ENCODE measurements at places on chromosomes 1 and 21. TPM values are rescaled to one million over a fixed set of nuclear protein-coding genes. Genes with fewer than 3 reads are reported as not detected.

DNA sequence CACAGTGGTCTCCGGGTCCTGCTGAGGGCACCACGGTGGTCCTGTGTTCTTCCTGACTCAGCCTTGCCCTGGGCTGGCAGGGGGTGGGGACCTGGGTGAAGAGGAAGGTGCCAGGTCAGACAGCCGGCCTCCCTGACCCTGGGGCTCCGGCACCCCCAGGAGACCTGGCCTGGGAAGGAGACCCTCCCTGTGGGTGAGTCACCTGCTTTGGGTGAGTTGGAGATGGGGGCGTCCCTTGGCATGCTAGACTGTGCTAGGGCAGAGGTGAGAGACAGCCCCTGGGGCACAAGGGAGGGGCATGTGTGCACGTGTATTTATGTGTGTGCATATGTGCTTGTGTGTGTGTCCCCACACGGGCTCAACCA is 23.4 kb downstream of the SPSB1 start:
- H3K27me3 ChIP-seq, result no peaks in the 10 kb centered on the region
- no peaks in the 10 kb centered on the region for H3K36me3 ChIP-seq
- no peak for DNase-seq
- no peak overlapping the region for H3K27ac ChIP-seq
- H3K4me1 ChIP-seq, result no peaks in the 10 kb centered on the region

DNA sequence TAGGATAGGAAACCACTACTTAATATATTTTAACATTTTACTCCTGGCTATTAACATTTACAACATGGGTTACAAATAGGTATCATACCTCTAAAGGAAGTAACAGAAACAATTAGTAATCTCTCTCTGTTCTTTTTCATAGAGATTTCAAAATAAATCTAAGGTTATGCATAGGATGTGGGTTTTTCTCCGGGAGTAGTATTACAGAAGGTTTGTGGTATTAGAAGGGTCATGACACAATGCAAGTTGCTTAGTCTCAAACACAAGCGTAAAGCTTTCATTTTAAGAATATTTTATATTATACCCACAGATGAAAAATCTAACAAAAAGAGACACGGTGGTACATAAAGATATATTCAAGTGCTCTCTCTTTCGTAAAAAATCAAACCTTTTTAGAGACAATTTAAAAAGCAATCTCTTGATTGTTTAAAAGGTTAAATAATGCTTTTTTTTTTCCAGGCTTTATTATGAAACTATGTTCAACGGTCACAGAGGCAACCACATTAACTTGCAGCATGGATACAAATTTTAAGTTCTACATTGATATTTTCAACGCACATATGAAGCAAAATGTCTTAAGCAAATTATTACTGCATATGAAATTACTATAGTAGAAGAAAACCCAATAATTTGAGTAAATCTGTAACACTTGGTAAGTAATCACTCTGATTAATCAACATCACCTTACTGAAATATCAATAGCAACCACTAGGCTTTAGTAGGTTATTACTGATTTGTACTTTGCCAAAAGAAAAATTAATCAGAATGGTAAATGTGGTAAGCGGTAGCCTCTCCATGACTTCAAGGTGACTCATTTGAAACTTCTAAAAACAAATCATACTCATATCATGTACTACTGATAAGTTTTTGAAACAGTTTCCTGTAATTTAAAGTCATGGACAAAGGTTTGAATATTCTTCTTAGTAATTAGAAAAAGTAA is 97.4 kb upstream of the GFI1 start:
- no peak overlapping the region for H3K4me3 ChIP-seq
- no peaks in the 10 kb centered on the region for H3K4me1 ChIP-seq
- no peak overlapping the region for H3K27ac ChIP-seq
- H3K36me3 ChIP-seq, result no peaks in the 10 kb centered on the region

GRCh38 chr1:43887748-43888147 is 45.9 kb upstream of the ARTN start:
- no peak overlapping the region for H3K4me3 ChIP-seq
- no peak for DNase-seq
- H3K27me3 ChIP-seq, result no peaks in the 10 kb centered on the region
- no peaks in the 10 kb centered on the region for H3K4me1 ChIP-seq
- H3K36me3 ChIP-seq, result no peaks in the 10 kb centered on the region

DNA sequence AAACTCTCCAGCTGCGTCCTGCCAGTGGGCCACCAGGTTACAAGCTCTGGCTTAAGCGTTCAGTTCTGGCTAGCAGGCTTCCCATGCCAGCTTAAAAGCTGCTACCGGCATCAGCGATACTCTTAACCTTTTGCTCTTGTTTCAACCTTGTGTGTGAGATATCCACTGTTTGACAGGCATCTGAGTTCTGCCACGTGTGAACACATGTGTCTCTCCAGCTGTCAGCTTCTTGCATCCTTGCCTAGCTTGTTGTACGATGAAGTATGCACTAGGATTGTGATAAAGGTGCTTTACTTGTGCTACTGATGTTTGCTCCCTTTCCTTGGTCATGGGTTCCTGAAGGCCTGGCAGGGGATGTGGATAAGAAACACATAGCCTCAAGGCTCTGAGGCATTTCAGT is 201.6 kb downstream of the PRDM2 start:
- no peaks in the 10 kb centered on the region for H3K36me3 ChIP-seq
- H3K4me3 ChIP-seq, result no peak overlapping the region
- no peaks in the 10 kb centered on the region for H3K4me1 ChIP-seq
- H3K27me3 ChIP-seq, result no peaks in the 10 kb centered on the region

DNA sequence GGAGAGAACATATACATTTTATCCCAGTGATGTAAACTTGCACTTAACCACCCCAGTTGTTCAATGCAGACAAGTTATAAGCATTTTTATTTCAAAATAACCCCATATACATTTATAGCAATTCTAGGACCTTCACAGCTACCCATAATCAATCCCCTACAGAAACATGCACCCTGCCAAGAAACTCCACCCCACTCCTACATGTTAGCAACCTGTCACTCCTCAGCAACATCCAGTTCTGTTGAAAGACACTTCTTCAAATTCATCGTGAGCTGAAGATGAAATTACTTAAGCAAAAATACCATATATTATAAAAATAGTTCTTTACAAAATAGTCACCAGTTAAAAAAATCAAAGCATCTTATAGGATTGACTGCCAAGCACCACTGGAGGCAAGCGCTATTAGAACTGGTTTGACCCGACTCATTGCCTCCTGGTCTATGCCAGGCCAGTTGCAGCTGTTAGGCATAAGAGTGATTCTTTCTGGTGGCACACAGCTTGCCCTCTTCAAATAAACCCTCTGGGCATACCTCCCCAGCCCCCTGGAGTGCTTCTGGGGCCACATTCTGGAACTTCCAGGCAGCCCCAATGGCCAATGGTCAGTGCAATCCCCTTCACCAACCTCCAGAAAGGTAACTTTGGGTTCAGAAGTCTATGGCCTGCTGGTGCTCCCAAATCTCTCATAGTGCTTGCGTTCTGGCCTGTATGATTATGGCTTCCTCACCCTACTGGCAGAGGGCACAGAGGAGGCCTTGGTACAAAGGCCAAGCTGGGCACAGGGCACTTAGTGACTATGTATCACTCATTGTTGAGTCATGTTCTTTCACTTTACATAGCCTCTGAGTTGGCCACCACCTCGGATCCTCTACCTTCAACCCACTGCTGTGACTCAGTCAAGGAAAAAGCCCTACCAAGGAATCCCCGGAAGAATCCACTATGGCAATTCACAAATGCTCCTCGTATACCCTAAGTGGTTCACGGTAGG is 72.2 kb upstream of the RALGPS2 start:
- H3K27me3 ChIP-seq, result no peaks in the 10 kb centered on the region
- no peak overlapping the region for H3K4me3 ChIP-seq
- H3K36me3 ChIP-seq, result no peaks in the 10 kb centered on the region
- no peak for DNase-seq
- H3K4me1 ChIP-seq, result no peaks in the 10 kb centered on the region
- no peak overlapping the region for H3K27ac ChIP-seq

GRCh38 chr1:221174330-221174993 is 295.2 kb downstream of the HLX start:
- H3K36me3 ChIP-seq, result no peaks in the 10 kb centered on the region
- no peak overlapping the region for H3K4me3 ChIP-seq
- DNase-seq, result no peak
- H3K27ac ChIP-seq, result no peak overlapping the region
- H3K4me1 ChIP-seq, result no peaks in the 10 kb centered on the region

DNA sequence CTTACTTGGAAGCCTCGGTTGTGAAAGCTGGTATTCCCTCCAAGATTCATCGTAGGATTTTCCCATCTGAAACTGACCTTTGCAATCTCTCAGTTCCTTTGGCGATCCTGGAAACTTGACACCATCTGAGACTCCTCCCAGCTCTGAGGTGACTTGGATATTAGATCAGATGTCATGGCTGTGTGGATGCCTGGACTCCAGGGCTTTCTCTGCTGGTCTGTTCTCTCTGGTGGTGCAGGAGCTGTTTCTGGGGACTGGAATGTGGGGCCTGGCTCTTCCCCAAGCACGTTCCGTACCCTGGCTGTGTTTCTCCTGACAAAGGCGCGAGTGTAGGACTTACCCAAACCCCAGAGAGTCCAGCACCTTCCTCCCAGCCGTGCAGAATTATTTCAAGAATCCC is 252.2 kb downstream of the RPS6KC1 start:
- no peaks in the 10 kb centered on the region for H3K36me3 ChIP-seq
- no peaks in the 10 kb centered on the region for H3K27me3 ChIP-seq
- DNase-seq, result no peak

DNA sequence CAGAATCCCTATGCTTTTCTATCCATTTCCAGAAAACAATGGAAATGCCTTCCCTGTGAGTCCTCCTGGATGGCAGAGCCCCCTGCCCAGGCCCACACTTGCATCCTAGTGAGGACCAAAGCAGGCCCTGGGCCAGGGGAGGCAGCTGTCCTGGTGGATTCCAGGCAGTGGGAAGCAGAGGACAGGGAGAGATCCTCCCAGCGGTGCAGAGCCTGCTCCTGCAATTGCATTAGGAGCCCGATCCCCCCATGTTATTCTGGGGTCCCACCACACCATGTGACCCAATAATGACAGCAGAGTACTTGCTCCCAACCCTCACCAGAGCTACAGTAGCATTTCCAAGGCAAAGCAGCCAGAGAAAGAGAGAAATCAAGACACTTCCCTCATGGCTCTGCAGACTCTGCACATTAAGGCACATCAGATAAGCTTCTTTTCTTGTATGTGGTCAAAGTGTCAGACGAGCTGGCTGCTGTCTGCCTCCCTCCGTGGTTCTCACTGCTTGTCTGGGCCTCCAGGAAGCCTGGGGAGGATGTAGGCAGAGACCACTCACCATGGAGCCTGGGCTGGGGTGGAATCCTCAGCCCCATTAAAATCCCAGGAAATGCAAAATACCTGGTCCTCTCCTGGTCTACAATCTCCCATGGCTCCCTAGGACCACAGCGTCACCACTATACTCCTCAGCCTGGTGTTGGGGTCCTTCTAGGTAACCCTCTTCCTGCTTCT is 54.9 kb upstream of the RUNX3 start:
- H3K4me3 ChIP-seq, result no peak overlapping the region
- H3K27ac ChIP-seq, result no peak overlapping the region
- DNase-seq, result no peak
- H3K27me3 ChIP-seq, result no peaks in the 10 kb centered on the region

SPRR2E gene
- total RNA-seq, result not detected

DNA sequence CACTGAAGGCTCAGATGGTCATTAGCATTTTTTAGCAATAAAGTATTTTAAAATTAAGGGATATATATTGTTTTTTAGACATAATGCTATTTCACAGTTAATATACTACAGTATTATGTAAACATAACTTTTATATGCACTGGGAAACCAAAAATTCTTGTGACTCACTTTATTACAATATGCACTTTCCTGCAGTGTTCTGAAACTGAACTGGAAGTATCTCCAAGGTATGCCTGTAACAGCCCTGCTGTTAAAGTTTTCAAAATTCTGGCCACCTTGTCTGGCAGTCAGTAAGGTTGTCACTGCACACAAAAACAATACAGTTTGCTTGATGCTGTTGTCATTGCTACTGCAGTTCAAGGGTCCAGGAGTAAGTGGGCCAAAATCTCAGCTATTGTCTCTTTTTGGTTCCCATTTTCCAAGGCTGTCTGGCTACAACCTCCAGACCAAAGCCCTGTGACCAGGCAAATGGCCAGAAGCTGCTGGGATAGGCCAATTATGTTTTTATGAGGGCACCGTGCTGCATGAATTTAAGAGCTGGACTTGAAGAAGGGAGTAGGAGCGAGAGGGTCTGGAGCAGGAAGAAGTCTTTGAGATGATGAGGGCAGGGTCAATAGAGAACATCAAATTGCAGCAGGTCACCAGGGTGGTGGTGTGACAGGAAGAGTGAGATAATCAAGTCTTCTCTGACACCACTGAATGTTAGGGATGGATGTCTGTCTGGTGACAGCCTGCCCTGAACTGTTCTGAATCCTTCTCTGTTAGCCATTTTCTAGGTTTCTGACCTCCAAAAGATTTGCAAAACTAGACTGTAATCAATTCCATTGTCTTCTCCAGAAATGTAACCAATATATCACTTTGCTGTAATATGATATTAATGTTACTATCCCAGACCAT is 82.3 kb upstream of the CACHD1 start:
- DNase-seq, result no peak
- H3K27ac ChIP-seq, result no peak overlapping the region
- H3K36me3 ChIP-seq, result no peaks in the 10 kb centered on the region
- no peak overlapping the region for H3K4me3 ChIP-seq
- no peaks in the 10 kb centered on the region for H3K27me3 ChIP-seq

DNA sequence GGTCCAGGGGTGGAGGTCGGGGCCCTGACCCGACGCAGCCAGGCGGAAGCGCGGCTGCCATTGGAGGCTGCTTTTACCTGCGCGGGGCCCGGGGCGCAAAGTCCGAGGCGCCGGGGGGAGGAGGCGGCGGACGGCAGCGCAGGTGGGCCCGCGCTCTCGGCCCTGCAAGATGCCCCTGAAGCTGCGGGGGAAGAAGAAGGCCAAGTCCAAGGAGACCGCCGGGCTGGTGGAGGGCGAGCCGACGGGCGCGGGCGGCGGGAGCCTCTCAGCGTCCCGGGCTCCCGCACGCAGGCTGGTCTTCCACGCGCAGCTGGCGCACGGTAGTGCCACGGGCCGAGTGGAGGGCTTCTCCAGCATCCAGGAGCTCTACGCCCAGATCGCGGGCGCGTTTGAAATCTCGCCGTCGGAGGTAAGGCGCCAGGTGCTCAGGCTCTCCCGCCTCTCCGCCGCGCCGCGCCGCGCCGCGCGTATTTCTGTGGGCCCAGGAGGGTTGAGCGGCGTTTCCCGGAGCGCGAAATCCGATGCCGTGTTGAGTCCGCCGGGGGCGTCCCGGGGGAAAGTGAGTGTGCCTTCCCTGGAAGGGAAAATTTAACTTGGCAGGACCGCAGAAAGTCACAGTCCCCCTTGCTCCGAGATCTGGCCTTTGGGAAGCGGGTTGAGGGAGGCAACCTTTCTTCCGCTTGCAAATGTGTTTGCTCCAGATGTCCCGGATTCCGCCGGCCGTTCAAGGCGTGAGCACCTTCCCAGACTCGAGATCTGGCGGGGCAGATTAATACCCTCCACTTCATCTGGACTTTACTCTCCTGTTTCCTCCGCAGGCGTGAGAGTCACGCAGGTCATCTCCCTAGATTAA is at the start of gene GIPC2:
Gene GIPC2, plus strand, starts transcription at position 41 of the 853 bp plus-strand sequence. Its CDS starts 129 bp downstream, at position 170.
- no peaks in the 10 kb centered on the region for H3K27me3 ChIP-seq
- H3K36me3 ChIP-seq, result no peaks in the 10 kb centered on the region
- H3K4me3 ChIP-seq, result peak within 1 kb of the TSS; percentile 41
- peak within 1 kb of the TSS; percentile 27 for H3K27ac ChIP-seq
- no peak for DNase-seq

Measured in prostate gland (tissue), 2 donors.